ENCODE measurements at places on chromosomes 1 and 21.

DNA sequence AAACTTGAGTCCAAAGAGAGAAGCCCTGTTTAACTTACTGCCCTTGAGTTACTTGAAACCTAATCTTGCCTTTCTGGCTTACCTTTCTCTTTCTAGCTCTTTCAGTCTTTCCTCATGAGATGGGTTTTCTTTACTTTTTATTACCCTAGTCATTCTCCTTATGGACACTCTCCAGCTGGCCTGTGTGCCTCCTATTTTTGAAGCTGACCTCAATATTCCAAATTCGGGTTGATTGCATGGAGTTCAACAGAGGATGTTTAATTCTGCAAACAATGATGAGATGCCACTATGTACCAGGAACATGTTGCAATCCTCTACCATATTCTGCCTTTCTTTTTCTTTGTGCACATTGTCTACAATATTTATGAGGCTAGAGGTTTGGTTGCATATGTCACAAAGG lies 20.7 kb downstream of the DNAJC6 start:
- H3K36me3 ChIP-seq, result no peaks in the 10 kb centered on the region
- no peak for DNase-seq
- no peaks in the 10 kb centered on the region for H3K27me3 ChIP-seq

- H3K27ac ChIP-seq, result no peak overlapping the region
- DNase-seq, result no peak
- H3K27me3 ChIP-seq, result no peaks in the 10 kb centered on the region
- H3K4me1 ChIP-seq, result no peaks in the 10 kb centered on the region
- no peak overlapping the region for H3K4me3 ChIP-seq
- H3K36me3 ChIP-seq, result no peaks in the 10 kb centered on the region
Measured at GRCh38 chr1:77484334-77484733, 198.1 kb downstream of the ZZZ3 start.

- H3K27ac ChIP-seq, result no peak overlapping the region
- H3K36me3 ChIP-seq, result no peaks in the 10 kb centered on the region
- H3K4me1 ChIP-seq, result no peaks in the 10 kb centered on the region
- no peak overlapping the region for H3K4me3 ChIP-seq
- H3K27me3 ChIP-seq, result no peaks in the 10 kb centered on the region
- DNase-seq, result no peak
Measured at GRCh38 chr1:82788660-82789059, 987.9 kb downstream of the ADGRL2 start.

GRCh38 chr1:223197923-223198627 lies 55.0 kb upstream of the TLR5 start:
- H3K4me3 ChIP-seq, result no peak overlapping the region
- no peaks in the 10 kb centered on the region for H3K4me1 ChIP-seq
- H3K27me3 ChIP-seq, result peaks cover 15% of the 10 kb centered on the region
- no peak overlapping the region for H3K27ac ChIP-seq

DNA sequence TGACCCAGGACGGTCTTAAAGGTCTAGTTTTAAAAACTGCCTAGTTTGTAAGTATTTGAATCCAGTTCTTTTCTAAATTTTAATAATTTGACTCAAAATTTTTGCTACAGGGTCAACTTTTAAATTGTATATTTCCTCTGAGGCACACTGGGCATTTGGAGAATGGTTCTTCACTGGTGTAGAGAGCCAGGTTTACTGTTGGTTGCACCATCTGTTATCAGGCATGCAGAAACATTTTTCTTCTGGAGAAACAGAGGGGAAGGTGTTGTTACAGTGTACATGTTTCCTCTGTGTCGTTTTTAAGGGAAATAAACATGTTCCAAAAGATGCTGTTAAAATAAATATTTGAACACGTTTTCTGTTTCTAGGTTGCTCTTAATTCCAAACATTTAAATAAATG lies 39.0 kb upstream of the RWDD3 start:
- no peaks in the 10 kb centered on the region for H3K4me1 ChIP-seq
- no peaks in the 10 kb centered on the region for H3K36me3 ChIP-seq
- no peak for DNase-seq
- H3K4me3 ChIP-seq, result no peak overlapping the region

DNA sequence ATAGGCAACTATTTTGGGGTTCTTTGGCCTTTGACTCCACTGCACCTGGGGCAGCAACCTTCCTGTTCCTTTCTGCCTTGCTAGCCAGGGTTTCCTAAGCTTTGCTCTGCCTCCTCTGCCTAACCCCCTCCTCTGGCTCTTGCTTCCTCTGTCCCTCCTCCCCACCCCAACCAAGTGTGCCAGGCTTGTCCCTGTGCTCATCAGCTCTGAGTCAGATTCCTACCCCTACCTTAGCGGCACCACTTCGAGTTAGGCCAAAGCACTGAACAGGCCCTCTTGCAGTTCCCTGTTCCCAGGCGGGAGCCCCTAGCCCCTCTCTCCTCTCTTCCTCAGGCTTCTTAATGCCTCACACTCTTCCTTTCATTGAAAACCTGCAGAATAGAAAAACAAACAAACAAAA lies 74.8 kb upstream of the HAO2 start:
- no peaks in the 10 kb centered on the region for H3K36me3 ChIP-seq
- peaks cover 4% of the 10 kb centered on the region for H3K27me3 ChIP-seq
- no peak overlapping the region for H3K4me3 ChIP-seq
- DNase-seq, result no peak
- H3K27ac ChIP-seq, result no peak overlapping the region

DNA sequence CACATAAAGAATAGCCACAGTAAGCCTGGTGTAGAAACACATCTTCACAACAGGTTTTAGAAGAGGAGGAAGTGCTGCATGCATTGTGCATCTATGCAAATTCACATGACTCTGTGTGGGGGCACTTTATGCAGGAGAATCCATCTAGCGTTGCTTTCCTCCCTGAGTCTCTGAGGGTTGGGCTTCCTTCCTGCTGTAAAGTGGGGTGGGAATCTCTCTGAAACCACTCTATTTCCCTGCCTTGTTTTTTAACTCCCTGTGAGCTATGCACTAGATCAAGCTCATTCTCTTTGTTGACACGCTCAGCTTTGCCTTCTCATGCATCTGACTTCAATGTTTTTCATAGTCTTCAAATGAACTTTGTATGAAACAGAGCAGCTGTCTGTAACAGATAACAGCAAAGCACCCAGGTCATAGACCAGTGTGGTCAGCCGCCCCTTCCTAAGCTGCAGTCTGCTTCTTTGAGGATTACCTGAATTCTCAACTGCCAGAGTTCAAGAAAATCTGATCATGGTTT lies 102.7 kb upstream of the DPH5 start:
- H3K4me1 ChIP-seq, result peaks cover 65% of the 10 kb centered on the region
- H3K4me3 ChIP-seq, result peak overlapping the region; percentile 52
- DNase-seq, result peak; percentile 18
- peaks cover 4% of the 10 kb centered on the region for H3K27me3 ChIP-seq
- peak overlapping the region; percentile 79 for H3K27ac ChIP-seq

- H3K27me3 ChIP-seq, result no peaks in the 10 kb centered on the region
- H3K27ac ChIP-seq, result peak overlapping the region; percentile 100
- H3K4me3 ChIP-seq, result peak overlapping the region; percentile 82
- H3K36me3 ChIP-seq, result peaks cover 18% of the 10 kb centered on the region
Measured at GRCh38 chr1:234611847-234612351, 1.9 kb upstream of the IRF2BP2 start.
